ENCODE measurements at places on chromosomes 2 and 18. TPM values are rescaled to one million over a fixed set of nuclear protein-coding genes. Genes with fewer than 3 reads are reported as not detected.

DNA sequence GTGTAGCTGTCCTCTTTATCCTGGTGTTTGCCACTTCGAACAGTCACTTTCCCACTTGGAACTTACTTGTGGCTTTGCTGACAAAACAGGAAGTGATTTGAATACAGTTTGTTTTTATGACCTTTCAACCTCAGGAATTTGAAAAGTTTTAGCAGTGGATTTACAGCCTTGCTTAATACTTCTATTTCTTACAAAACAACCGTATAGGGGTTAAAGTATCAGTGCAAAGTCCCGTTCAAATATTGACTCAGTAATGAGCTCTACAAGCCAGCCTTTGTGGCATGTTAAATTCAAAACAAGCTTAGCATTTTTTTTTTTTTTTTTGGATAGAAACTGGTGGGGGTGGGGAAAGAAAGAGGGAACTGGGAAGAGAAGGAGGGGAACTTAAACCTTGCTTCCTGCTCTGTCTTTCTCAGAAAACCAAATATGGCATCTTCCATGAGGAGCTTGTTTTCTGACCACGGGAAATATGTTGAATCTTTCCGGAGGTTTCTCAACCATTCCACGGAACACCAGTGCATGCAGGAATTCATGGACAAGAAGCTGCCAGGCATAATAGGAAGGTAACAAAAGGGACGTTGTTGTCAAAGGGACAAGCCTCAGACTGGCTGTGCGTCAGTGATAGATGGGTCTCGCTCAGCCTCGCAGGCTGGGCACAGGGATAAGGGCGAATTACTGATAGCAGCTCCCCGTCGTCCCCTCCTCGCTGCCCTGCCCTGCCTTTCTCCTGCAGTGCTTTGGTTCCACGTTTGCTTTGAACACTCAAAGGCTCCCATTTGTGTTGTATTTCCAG lies at the start of gene HNMT:
HNMT (plus strand) TSS at position 408 of the 793 bp plus-strand sequence; CDS start at position 427, 19 bp downstream.
- DNase-seq = no peak

- DNase-seq = no peak
Measured at GRCh38 chr2:197113275-197113711, 186.8 kb upstream of the PGAP1 start.

DNA sequence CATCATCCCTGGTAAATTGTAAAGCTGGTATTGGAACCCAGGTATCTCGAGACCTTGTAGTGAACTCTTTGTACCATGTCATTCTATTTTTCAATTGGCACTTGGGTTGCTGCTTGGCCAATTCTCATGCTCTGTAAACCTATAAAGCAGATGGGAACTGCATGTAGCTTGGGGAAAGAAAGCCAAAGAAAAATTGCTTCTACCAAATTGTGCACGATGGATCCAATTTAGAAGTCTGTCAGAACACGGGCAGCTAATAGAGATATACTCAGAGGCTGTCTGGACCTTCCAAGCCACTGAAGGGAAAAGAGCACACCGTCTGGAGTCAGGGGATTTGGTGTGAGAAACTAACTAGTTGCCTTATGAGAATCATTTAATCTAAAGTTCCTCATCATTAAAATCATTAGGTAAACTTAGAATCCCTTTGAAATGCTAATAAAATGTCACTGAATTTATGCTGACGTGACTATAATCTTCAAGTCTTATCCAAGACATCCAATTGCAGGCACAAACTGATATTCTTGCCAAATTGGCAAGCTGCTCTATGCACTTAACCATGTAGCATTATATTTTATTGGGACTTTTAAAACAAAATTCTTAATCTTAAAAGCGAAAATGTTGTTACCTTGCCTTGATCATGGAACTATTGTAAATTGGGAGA lies 206.8 kb downstream of the DCC start:
- DNase-seq = no peak

GRCh38 chr2:199987586-199987985 lies 32.2 kb downstream of the MAIP1 start:
- no peak for DNase-seq

DNA sequence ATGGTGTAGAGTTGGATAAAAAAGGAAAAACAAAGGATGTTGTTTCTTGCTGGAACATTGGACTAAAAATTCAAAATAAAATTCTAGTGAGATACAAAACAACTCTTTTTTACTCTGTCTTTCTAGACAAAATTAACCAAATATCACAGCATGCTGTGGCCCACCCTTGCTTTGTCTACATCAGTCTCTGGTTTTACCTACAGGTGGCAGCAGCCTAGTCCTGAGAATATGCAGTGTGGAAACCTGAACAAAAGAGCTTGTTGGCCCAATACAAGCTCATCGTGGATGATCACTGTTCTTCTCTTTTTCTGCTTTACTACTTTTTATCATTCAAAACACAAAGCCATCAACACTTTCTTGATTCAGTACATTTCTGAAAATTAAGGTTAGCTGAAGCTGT lies 210.4 kb downstream of the CDH19 start:
- DNase-seq = no peak

DNA sequence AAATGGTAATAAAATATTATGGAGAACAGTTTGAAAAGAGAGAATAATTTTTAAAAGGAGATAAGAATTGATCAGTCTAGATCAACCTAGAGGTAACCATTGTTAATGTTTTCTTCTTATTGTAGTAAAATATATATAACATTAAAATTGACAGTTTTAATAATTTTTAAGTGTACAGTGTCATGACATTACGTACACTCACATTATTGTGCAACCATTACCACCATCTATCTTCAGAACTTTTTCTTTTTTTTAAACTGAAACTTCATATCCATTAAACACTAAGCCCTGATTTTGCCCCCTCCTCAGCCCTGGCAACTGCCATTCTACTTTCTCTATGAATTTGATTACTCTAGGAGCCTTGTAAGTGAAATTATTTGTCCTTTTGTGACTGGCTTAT lies 121.1 kb downstream of the LDLRAD4 start:
- DNase-seq = no peak

GRCh38 chr2:24508878-24509277 lies 17.8 kb downstream of the NCOA1 start:
- DNase-seq = no peak

- DNase-seq = no peak
Measured at GRCh38 chr18:23519734-23520133, 16.4 kb downstream of the RMC1 start.

GRCh38 chr18:74898965-74899364 lies 301.3 kb downstream of the ZNF407 start:
- DNase-seq = no peak

- no peak for DNase-seq
Measured at GRCh38 chr2:75525434-75526310, 35.1 kb downstream of the EVA1A start.

The HSPD1 gene
- 163 TPM for total RNA-seq

- DNase-seq = no peak
Measured at GRCh38 chr18:39779926-39780325, 2175.1 kb upstream of the PIK3C3 start.

The IL36G gene
- total RNA-seq = not detected

GRCh38 chr2:20361893-20362292 lies 11.2 kb upstream of the PUM2 start:
- no peak for DNase-seq

The OTOS gene
- total RNA-seq = not detected

Measured in CD8-positive, alpha-beta T cell (primary cell).